ENCODE measurements at places on chromosomes 11 and 22.

- DNase-seq = peak; percentile 38
Observed at GRCh38 chr11:88414385-88414861, 76.9 kb upstream of the CTSC start.

DNA sequence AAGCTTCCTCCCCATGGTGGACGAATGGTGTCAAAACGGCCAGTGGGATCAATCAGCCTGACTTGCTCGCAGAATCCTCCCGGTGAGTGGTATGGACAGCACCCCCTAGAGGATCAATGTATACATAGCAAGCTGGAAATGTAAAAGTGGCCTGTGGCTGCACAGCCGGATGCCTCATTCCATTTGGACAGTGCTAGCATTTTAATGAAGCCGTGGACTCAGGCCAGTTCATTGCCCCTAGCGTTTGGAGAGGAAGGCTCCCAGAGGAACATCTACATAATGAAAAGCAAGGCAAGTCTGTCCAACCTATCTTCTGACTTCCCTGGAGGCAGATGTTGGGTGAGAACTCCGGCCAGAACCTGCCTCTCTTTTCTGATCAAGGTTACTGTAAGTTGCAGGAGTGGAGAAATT lies 942.3 kb downstream of the NTM start:
- DNase-seq = peak; percentile 32

DNA sequence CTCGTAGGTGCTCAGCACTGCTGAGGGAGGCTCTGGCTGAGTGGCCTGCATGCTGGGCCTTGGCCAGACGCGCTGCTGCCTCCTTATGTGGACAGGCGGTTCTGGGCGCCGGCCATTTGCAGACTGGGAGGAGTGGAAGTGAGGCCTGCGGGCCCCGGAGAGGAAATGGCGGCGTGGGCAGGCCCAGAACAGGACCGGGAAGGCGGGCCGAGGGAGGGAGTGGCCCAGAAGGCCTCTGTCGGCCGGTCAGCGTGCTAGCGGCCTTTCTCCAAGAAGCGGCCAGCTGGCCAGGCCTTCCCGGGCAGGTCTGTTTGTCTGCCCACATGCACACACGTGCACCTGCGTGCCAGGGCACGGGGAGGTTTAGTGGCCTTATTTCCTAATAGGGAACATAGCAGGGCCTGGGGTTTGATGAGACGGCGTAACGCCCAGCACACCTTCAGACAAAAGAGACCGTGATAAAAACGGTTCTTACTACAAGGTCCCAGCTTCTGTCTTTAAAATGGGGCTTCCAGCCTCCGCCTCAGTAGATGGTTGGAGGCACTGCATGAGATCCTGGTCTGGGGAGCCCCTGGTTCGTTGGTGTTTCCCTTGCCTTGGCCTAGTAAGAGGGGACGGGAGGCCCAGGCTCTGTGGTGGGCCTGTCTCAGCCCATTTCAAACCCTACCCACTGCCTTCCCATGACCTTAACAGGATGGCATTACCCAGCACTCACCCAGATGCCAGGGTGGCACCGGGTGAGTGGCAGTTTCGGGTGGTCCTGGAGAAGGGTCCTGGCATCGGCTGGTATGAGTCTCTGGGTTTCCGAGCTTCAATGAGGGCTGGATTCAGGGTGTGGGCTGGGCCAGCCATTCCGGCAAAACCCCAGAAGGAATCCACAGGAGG lies 65.1 kb upstream of the PPARA start:
- DNase-seq = peak; percentile 82

GRCh38 chr22:45769569-45770210 lies 98.1 kb downstream of the ATXN10 start:
- no peak for DNase-seq

DNA sequence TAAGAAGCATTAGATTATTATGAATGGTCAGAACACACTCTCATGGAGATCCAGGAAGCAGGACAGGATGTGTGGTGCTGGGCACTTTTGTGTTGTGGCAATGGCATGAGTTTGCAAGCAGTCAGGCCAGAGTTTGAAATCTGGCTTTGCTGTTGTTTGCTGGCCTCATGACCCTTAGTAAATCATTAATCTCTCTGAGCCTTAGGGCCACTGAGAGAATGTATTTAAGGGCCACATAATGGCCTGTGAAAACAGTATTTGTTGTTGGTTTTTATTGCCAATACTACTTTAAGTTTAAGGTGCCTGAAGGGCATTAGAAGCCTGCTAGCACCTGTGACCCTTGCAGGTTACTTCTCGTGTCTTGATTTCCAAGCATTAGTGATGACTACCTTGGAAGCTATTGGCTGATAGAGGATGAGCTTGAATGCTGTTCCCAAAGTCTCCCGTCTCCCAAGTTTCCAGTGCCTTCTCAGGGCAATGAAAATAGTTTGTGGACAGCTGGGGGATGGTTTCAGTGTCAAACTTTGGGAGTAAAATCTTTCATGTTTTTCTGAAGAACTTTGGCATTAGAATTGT lies 24.6 kb downstream of the STIM1 start:
- DNase-seq = no peak

DNA sequence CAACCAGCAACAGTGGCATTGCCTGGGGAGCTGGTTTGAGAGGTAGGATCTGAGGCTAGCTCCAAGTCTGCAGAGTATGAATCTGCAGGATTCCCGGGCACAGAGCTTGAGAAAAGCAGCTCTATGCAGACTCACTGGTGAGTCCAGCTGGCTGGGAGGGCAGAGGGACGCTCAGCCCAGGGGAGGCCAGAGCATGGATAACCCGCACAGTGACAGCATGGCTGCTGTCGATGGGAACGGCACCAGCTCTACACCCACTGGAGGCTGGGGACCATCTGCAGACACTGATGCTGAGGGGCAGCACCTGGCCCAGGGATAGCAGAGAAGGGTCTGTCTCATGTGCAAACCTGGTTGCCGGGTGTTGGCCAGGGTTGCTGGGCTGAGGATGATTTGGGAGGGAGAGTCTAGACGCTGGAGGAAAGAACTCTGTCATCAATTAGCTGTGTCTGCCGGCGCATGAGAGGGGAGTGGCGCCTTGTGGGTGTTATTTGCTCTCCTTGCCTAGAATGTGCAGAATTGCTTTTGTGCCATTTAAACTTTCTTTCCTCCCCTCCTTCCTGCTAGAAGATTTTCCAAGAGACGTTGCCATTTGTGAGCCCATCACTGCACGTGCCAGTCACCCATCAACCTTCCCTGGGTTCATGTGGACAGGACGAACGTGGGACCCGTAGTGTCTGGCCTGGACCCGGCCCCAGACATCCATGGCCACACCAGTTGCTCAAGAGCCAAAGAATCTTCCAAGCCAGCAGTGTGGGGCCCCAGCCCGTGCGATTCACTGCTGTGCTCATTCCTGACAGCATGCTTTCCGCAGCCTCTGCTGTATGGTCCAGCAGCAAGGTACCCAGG lies 19.1 kb upstream of the LINC01488 start:
- no peak for DNase-seq

GRCh38 chr11:104688731-104689130 lies 209.5 kb downstream of the CASP12 start:
- no peak for DNase-seq

DNA sequence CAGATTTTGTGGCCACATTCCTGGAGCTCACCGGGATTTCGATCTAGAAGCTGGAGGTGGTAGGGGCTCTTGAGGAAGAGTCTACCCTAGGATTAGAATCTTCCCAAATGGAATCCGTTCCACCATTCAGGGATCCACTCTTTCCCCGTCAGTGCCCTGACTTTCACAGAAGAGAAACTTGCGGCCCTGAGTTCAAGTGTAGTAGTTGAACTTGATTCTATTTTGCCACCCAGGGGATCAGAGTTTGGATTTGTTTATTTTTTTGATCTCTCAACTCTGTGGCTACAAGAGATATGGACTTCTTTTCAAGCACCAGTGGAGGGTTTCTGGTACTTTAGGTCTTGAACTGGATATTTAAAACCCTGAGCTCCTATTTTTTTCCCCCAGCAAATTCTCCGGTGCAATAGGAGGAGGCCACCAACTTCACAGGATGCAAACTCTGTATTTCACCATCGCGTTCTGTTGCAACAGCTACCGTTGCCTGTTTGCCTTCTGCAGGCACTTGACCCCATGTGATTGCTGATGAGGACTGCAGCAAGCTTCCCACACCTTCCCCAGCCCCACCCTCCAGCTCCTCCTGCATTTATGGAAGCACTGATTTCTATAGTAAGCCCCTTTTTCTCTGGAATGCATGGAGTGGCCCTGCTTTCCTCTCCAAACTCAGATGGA lies 14.8 kb upstream of the MRGPRF start:
- DNase-seq = peak; percentile 73

DNA sequence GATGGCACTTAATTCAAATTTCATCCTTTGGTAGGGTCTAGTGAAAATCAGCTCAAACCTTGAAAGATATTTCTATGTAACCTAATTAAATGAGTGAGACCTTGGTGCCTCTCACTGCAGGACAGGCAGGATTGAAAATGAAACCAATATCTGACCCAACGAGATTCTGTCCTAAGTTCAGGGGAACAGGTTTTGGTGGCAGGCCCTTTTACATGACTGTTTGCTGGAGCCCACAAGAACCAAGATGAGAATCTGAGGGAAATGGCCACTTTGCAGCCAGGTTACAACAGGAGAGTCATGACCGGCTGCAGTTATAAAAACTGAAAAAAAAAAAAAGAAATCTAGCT lies 130.2 kb downstream of the TRIM44 start:
- no peak for DNase-seq

GRCh38 chr11:94563176-94563847 lies 3.9 kb upstream of the PIWIL4 start:
- peak; percentile 77 for DNase-seq

DNA sequence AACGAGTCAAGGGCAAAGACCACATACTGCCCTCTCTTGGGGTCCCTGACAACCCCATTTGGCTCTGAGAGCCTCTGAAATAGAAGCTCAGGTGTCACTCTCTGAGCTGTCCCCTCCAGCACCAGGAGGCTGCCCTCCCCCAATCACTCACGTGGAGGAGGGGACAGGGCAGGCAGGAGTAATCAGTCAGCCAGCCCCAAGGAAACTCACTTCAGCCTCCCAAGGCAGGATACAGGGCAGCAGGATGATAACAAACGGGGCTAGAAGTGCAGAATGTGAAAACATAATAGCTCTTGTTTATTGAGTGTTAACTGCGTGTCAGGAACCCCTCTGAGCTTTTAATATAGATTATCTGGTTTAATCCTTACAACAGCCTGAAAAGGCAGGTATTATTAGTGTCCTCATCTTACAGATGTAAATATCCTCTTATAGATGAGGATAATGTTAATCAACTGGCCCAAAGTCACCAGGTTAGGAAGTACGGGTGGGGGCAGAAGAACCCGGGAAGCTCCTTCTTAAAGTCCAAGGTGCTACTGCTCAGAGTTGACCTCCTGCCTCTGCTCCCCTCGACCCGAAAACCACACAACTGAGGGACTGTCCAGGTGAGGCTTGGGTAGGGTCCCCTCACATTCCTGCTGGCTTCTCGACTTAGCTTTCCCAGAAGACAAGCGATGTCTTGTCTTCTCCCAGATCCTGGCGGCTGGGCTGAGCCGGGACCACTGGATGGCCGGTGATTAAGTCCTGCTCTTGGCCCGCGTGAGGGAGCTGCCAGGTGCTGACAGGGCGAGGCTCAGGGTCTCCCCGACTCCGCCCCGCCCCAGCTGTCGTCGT lies 2.7 kb downstream of the CHRM4 start:
- DNase-seq = no peak

- peak; percentile 25 for DNase-seq
Observed at GRCh38 chr11:120612513-120613263, 101.1 kb downstream of the GRIK4 start.

DNA sequence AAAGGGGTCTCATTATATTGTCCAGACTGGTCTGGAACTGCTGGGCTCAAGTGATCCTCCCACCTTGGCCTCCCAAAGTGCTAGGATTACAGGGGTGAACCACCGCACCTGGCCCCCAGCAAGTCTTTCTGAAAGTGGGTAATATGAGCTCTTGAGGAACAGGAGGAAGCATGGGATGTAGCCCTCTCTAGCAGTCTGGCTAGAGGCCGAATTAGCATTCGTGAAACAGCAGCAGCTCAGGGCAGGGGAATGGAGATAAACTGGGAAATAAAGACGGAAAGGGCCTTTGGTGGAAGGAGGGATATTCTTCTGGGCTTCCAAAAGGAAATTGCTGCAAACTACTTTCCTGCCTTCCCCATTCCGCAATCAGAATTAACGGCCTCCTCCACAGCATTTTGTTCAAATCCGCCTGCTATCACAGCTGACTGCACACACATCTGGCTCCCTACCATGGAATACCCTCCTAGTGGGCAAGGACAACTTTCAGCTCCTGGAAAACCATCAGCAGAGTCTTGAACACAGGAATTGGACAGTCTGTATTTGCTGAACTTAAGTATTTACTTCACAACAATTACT lies 44.3 kb downstream of the MICAL3 start:
- no peak for DNase-seq

DNA sequence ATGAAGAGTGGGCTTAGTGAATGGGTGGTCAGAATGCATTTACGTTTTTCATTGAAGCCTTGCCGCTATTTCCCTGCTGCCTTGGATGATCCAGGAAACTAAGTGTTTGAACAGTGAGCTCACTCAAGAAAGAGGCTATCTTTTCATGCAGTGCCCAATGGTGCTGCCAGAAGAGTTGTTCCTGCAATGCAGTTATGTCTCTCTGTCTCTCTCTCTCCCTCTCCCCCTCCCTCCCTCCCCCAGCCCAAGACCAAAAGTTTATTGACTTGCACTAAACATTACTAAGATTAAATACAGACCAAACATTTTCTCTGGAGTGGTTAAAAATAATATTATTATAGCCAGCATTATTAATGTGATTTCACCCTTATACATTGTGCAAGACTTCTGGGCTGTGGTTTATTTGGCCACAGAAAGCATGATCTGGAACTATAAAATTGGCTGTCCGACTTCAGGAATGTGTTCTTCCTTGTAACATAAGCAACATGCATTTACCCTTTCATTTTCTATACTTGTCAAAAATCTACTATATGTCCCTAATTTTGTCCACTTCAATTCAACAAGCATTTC lies 6.6 kb upstream of the FUT4 start:
- DNase-seq = peak; percentile 36

- no peak for DNase-seq
Observed at GRCh38 chr11:991034-991433, 45.5 kb downstream of the MUC6 start.

DNA sequence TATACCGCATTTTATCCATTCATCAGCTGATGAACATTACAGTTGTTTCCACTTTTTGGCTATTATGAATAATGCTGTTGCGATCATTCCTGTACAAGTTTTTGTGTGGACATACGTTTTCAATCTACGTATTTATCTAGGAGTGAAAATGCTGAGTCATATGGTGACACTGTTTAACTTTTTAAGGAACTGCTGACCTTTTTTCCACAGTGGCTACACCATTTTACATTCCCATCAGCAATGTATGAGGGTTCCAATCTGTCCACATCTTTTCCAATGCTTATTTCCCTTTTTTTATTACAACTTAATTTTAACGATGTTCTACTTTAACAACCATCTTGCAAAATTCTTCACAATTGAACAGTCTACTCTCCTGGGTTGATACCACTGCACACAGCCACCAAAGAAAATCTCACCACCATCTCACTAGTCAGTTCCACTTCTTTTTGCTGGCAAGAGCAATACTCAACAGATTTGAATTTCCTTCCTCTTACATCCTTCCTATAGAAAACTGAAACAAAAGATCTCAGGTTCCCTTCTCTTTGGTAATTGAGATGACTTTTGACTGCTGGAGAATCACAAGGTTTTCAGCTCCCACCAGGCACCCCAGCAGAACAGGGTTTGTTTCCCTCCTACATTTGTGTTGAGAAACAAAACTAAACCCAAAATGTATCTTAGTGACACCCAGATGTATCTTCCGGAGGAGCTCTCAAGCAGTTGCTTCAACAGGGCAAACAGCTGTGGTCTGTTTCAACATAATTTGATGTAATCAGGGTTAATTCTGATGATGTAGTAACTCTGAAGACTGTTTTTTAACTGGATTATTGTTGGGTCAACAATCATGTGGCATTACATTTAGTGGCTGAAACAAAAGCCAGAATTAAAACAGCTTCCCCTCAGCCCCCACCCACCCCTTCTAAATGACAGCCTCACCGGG lies 7.0 kb upstream of the GAB2 start:
- peak; percentile 54 for DNase-seq
